ENCODE measurements at places on chromosomes 6 and 20.

GRCh38 chr6:45488889-45489288 lies 111.2 kb upstream of the SUPT3H start:
- DNase-seq, result no peak

DNA sequence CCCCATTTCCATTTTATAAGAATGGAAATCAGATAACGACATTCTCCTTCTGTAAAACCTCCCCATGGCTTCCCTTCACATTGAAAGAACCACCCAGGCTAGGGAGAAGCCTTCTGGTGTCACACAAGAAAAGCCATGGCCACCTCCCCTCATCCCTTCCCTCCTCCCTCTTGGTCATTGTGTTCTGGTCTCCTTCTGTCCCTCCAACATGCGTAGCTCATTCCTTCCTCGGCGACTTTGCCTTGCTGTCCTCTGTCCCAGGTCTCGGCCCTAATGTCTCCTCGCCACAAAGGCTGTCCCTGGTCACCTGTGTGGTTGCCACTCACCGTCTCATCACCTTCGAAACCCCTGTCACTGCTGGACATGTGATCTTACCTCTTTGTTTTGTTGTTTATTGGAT lies 193.9 kb downstream of the BCAS1 start:
- no peak for DNase-seq

- DNase-seq, result no peak
Observed at GRCh38 chr6:121482751-121483150, 47.3 kb downstream of the GJA1 start.

DNA sequence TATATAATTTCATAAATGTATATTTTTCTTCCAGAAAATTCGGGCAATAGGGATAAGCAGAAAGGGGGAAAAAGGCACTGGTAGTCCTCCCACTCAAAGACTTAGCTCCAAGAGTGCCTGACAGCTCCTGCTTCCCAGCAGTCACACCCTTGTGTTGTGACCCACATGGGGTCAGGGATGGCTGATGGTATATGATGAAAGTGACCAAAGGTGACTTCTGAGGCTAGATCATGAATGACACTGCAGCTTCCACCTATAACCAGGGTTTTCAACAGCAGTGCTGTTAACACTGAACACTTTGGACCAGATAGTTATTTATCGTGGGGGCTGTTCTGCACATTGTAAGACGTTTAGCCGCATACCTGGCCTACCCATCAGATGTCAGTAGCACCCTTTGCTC lies 22.3 kb downstream of the FAM50B start:
- no peak for DNase-seq

GRCh38 chr6:141483598-141484061 lies 649.1 kb upstream of the GJE1 start:
- DNase-seq, result peak; percentile 82

DNA sequence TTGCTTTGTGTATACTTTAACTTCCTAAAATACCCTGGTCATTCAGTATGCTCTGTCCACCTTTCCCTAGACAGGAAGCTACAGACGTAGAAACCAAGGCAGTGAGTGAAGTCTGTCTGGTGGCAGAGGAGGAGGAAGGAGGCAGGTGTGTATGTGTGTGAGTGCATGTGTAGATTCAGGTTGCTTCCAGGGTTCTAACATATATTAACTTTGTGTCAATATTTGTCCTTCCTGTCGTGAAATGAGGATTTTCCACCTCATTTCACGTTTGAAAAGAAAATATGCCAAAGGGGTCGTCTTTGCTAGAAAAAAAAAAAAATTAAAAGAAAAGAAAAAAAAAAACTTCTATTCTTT lies 411.5 kb downstream of the PKHD1 start:
- no peak for DNase-seq

- no peak for DNase-seq
Observed at GRCh38 chr6:44072452-44072958, 54.7 kb downstream of the MRPL14 start.

GRCh38 chr6:11392778-11393507 lies 144.6 kb upstream of the TMEM170B start:
- no peak for DNase-seq

- DNase-seq, result no peak
Observed at GRCh38 chr20:39829256-39829655, 859.8 kb downstream of the MAFB start.

DNA sequence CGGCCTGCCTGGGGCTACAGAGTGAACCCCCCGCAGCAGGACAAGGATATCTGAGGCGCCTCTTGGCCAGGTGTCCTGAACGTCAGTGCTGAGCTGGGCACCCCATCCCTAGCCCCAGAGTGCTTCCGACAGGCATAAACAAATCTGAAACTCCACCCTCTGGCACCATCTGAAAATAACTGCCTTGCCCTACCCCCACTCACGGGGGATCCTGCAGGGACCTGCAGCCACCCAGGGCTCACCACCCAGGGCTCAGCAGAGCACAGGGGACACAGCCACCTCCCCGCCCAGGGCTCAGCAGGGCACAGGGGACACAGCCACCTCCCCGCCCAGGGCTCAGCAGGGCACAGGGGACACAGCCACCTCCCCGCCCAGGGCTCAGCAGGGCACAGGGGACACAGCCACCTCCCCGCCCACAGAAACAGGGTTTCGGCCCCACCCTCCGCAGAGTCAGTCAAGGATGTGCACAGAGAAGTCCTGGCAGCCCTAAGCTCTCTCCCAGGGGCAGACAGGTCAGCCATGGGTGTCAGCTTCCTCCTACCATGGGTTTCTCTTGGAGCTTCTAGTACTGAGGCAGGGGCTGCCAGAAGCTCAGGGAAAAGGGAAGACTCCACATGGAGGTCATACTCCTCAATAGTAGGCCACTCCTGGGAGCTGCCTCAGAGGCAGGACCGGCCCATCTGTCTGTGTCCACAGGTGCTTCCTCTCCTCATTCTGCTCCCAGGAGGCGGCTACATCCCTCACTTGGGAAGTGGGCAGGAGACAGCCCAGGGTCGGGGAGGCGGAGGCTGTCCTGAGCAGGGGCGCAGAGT lies 4.6 kb downstream of the UCKL1 start:
- DNase-seq, result no peak

- DNase-seq, result peak; percentile 4
Observed at GRCh38 chr6:50990750-50991446, 172.2 kb downstream of the TFAP2B start.

DNA sequence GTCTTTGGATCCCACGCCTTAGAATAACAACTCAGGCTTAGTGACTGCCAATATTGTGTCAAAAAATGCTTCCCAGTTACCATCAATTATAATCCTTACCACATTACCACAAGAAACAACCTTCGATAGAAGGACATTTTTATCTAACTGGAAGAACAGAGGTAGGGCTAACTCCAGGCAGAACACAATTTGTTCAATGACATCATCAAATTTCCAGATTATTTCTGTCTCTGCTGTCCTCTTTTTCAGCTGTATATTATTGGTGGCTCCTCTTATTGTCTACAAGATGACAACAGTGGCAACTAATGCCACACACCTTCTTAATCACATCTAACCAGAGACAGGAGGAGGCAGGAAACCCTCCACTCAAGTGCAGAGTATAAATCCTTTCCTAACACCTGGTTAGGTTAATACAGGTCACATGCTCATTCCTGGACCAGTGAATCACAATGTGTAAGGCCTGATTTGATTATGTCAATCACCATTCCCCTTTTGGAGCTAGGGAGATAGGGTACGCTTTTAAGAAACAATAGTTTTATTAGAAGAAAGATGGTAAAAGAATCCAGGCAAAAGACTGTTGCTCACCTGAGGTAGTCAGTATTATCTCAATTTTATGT lies 18.0 kb downstream of the KHDC1L start:
- DNase-seq, result no peak

DNA sequence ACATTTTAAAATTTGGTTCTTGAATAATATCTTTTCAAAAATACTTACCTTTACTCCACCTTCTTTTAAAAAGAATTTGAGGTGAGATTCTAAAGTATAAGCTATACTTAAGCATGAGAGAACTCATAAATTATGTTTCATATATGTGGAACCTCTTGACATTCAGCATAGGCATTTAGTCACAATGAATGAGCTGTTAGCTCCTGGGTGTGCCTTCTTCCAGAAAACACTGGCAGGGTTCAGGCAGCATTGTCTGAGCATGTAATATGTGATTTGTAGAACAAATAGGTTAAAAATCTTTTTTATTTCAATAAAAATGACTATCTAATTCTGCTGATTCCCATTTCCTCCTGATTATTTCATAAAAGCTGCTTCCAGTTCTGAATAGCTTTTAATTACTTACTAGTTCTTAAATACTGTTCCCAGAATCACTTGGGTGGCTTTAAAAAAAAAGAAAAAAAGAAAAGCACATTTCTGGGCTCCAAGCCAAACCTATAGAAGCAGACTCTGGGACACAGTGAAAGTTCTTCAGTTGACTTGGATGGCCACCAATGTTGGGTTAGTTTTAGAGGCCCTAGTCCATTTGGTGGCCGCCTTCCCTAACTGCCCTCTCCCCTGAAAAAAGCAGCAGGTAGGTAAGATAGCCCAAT lies 20.2 kb downstream of the RNF8 start:
- no peak for DNase-seq

- DNase-seq, result no peak
Observed at GRCh38 chr6:13425943-13426931, 61.2 kb downstream of the GFOD1 start.

DNA sequence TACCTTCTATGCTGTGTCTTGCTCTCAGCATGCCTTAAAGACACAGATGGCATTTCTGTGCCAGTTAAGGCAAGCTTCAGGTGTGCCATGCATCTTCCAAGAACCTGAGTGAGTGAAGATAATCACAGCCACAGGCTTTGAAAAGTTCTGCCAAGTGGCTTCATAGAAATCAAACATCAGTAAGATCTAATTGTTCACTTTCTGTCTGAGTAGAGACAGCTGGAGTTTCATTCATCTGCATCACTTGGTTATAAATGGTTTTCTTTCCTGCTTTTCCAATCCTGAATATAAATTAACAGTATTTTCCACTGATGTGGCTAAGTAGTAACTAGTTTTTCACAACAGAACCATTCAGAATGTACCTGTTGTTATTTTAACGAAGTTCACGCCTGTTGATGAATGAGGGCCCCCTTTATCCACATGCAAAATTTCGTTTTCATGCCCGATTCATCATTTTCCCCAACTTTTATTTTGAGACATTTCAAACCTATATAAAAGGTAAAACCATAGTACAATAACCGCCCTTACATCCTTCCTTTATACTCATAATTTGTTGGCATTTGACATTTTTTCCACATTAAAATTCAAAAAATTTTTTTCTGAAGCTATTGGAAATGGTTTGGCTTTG lies 38.6 kb upstream of the KCNG1 start:
- DNase-seq, result no peak

DNA sequence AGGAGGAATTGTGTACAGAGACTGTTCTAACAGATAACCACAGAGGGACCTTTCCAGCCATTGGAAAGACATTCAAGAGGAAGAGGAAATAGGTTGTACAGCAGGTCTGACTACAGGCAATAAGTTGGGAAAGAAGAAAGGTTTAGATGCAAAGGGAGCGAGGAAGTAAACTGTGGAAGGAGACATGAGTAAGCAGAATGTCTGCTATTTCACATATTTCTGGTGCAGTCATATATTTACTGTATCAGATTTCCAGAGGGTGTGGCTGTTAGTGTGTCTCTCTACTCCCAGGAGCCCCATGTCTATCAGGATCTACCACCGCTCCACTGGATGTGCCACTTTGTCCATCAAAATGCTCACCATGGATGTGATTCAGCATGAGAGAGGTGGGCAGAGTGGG lies 25.9 kb downstream of the MRS2 start:
- no peak for DNase-seq

- no peak for DNase-seq
Observed at GRCh38 chr6:94215552-94215951, 796.2 kb upstream of the EPHA7 start.

GRCh38 chr6:112457886-112458285 lies 110.8 kb downstream of the RFPL4B start:
- DNase-seq, result no peak

GRCh38 chr20:50092436-50092835 lies 20.5 kb downstream of the UBE2V1 start:
- DNase-seq, result no peak

DNA sequence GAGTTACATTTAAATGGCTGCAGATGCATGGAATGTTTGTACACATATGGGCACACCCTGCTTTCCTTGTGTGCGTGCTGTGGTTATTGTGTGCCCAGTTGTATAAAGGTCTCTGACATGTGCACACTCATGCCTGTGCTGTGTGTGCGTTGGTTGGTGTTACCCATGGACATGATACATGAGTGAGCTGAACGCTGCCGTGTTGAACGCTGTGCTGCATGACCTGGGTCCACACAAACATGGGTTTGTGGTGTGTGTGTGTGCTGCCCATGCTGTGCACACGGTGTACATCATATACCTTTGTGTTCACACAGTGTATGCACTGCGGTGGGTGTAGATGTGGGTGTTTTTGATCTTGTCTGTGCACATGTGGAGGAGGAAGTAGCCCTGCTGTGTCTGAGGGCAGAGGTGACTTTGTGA lies 54.4 kb downstream of the TOX2 start:
- DNase-seq, result no peak

DNA sequence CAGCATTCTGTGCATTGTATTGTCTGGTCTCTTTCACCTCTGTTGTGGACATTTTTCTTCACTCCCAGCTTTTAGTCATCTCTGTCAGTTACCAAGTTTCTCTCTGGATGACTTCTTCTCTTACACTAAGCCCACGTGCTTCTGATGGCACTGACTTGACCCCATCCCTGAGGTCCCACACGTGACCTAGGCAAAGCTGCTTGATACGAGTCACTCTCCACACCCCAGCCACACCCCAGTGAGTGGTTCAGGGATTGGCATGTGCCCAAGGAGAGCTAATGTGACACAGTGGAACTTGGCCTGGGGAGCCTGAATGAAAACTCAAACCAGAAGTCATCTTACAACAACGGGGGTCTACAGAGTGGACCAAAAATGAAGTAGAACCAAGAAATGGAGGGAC lies 32.2 kb downstream of the HTR1E start:
- no peak for DNase-seq

DNA sequence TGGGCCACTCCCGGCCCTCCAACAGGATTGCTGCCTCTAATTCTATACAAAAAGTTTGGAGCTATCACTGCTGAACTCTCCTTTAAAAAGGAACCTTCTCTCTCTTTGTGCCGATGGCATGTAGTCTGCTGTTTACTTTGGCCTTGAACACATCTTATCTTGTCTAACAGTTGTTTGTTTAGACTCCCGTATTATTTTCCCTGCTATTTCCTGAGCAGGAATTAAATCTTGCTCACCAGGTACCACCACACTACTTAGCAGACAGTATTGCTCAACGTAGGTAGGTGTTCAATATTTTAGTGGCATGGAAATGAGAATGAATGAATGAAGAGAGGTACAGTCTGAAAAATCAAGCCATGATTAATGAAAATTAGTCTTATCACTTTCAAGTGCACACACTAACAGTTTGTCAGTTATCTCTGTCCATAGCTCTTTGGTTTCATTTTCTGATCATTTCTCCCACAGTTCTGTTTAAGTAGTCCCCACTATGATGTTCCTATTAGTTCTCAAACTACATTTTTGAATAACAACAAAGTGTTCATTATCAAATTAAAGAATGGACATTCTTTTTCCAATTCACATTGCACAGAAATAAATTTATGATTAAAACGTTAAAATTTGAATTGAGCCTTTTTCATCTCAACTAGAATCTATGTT lies 6.8 kb upstream of the HEY2 start:
- no peak for DNase-seq

- no peak for DNase-seq
Observed at GRCh38 chr6:39824030-39824926, 32.1 kb downstream of the DAAM2 start.

- no peak for DNase-seq
Observed at GRCh38 chr20:48360342-48360975, 467.3 kb downstream of the PREX1 start.

Data from fibroblast of the conjunctiva (primary cell).